NCI-H69 (cell line): ENCODE measurements at places on chromosomes 6 and 20.

- peak; percentile 76 for DNase-seq
Observed at GRCh38 chr6:143601504-143601903, 76.3 kb upstream of the PHACTR2 start.

DNA sequence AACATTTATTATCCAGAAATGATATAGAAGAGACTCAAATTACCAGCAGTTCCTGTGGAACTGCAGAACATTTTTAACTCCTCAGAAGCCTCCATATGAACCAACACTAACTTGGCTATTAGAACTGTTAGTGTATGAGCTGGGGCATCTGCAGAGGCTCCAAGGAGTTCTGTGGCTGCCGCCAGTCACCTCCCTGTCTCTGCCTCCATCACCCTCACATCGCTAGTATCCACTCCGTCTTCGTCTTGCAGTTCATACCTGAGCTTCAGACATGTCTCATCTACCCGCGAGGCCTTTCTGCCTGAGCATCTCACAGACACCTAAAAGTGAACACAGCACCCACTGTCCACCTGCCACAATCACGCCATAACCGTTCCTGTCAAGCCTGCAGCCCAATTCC is 89.5 kb upstream of the CST7 start:
- no peak for DNase-seq

GRCh38 chr6:111423055-111423633 is 59.9 kb downstream of the REV3L start:
- DNase-seq = no peak

DNA sequence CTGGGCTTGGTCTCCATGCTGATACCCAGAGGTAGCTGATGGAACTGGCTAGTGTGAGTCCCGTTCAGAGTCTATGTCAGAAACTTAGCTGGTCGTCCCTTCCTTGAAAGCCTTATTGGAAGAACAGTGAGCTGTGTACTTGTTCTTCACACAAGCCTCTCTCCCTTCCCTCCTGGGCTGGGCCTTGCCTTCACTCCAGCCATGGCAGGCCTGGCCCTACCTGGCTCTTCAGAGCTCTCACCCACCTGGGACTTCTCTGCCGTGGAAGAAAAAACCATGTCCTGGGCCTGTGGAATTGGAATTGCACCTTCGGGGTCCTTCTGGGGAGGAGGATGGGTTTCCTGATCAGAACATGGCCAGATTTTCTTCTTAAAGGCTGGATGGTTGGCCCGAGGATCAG is 20.3 kb upstream of the ZNF831 start:
- DNase-seq = no peak

DNA sequence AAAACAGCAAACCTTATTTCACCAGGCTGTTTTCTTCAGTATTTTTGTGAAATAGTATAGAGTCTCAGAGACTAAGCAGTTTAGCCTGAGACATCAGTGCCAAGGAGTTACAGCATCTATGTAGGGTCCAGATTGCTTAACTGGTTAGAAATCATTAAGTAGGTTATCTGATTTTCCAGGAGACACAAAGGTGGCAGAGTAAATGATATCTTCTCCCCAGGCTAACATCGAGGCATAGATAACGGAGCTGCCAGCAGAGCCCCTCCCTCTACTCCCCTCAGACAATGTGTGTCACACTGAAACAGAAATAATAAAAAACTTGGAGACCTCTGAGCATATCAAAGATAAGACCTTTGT is 473.0 kb upstream of the CITED2 start:
- DNase-seq = peak; percentile 31

DNA sequence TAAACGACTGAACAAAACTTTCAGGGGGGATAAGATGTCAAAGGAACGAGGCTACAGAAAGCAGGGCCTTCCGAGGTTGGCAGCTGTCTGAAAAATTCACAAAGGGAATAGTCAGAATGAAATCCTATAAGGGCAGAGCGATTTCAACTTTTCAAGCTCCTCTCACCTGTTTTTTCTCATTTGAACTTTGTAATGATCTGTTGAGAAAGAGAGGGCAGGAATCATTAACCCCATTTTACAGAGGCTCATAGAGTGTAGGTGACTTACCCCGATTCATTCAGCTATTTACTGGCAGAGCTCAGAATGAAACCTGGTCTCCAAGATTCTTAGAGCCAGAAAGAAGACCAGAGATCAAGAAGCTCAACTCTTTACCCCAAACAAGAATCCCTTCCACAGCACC is 266.1 kb upstream of the ARID1B start:
- no peak for DNase-seq

- DNase-seq = no peak
Observed at GRCh38 chr6:168941036-168941435, 312.6 kb downstream of the THBS2 start.

GRCh38 chr6:52566853-52567279 is 10.0 kb downstream of the TRAM2 start:
- no peak for DNase-seq

DNA sequence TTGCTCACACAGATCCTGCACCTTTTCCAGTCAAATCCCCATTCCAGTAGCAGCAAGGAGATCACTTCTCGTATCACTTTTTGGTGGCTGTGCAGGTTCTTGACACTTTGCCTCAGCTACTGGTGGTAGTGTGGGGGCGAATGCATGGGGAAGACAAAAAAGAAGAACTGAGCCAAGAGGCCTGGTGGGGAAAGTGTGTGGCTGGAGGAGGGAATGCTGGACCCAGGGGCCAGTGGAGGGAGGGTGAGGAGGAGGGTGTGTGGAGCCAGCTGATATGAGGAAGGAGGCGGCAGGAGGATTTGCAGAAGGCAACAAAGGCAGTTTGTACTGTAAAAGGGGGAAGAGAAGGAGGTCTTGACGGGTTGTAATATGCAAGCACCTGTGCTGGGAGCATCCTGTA is 15.7 kb upstream of the HLA-C start:
- no peak for DNase-seq

- peak; percentile 79 for DNase-seq
Observed at GRCh38 chr6:35240838-35241801, 18.4 kb upstream of the ZNF76 start.

GRCh38 chr6:7687145-7688111 is 38.5 kb upstream of the BMP6 start:
- peak; percentile 16 for DNase-seq

DNA sequence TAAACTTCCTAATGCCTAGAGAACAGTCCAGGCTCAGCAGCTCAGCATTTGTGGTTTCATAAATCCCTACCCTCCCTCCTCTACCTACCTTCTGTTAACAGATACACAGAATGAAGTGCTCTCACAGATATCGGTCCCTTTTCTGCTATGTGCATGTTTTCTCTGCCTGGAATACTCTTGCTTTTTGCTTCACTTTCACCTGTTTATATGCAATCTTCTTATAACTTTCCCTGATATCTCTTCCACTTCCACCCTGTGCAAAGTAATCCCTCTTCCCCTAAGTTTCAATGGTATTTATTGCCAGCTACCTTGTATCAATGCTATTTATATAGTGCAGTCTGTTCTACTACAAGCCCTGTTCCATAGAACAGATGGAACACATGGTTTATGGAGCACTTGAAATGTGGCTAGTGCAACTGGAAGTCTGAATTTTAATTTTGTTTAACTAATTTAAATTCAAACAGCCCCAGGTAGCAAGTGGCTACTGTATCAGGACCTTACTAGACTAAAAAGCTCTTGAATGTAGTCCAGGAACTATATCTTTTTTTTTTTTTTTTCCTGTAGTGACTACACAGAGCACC is 3.1 kb upstream of the TAB2 start:
- DNase-seq = no peak

DNA sequence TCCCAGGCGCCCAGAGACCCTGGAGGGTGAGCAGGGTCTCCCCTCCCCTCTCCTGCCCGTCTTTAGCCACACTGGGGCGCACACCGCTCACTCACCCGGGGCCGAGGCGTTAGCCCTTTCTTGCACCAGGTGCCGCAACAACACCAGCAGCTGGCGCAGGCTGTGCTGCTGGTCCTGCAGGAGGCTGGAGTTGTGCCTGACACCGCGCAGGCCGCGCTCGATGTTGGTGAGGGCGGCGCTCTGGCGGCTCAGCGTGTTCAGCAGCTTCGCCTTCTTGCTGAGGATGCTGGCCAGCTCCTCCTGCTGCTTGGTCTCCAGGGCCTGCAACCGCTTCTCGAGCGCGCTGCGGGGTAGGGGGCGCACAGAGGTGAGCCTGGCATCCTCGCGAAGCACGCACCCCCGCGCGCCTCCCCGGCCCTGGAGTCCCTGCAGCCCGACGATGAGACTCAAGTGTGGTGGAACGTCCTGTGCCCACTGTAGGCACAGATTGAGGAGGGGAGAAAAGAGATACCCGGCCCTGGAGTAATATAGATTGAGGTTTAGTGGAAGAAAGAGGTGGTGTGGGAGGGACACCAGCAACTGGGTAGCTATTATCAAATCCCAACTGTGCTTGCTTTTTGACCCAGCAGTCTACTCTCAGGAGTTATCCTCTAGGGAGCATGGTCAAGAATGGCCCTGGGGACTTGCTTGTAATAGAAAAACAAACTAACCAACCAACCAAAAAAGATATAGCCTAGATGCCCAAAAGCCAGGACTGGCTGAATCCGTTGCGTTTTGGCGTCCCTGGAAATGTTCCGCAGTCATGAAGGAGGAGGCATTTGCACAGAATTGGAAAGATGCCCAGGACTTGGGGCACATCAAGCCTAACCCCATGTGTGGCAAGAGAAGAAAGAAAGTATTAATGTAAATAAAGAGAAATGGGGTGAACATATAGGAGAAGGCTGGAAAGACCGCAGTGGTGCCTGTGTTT is 30.9 kb downstream of the ANGPT4 start:
- DNase-seq = peak; percentile 71

DNA sequence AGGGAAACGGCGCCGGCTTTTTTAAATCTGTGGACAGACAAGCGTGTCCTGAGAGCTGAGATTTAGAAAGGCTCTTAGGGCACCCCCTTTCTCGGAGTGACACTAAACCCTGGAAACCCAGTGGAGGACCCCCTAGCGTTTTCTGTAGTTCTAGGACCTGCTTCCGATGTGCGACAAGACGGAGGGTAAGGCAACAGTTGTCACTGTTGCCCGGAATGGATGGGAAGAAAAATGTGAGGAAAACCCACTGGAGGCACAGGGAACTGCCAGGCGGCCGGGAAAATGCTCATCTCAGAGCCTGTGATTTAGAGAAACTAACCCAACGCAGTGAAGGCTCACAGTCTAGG is 551 bp upstream of the ATP5F1E start:
- DNase-seq = peak; percentile 92

DNA sequence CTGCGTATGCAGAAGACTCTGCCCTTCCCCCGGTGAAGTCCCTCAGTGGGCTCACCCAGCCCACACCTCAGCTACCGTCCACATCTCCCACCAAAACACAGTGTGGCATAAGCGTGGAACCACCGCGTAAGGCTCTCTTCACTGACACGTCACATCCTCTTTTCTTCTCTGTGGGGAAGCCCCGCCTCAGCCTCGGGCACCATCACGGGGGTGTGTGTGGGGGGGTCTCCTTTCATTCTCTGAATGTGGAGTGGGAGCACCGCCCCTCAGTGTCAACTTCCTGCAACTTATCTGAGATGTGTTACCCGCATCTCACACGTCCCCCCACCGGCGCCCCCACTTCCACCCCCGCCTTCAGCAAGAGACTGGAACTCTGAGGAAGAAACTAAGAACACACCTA is 388.4 kb upstream of the JARID2 start:
- no peak for DNase-seq

GRCh38 chr20:63071541-63072181 is 64.9 kb upstream of the BHLHE23 start:
- peak; percentile 42 for DNase-seq

- peak; percentile 86 for DNase-seq
Observed at GRCh38 chr6:21523652-21524051, 69.9 kb upstream of the SOX4 start.

GRCh38 chr6:33380272-33380981 is 11.2 kb upstream of the KIFC1 start:
- no peak for DNase-seq

DNA sequence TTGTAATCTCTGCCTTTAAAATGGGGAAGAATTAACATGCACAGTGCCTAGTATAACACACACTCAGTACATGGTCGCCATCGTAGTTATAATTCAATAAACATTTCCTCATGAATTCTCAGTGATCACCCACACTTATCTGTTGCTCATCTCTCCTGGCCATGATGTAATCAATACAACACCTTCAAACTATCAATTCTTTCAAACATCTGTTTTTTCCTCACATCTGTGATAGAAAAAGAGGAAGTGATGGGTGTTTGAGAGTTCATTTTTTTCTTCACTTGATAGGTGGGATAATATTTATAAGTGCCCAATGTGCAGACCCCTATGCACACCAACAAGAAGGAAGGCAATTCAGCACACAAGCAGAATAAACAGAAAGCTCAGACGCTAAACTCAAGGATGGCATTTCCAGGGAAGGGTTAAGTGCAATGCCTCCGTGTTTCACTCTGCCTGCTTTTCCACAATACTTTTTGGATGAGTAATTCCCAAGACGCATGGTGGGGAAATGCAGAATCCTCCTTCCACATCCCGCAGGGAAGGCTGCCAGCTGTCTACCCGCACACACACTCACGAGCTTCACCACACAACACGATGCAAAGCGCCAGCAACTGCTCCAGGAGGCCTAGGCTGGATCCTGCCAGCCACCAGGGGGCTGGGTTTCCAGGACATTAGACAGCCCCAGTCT is 100.3 kb downstream of the GMPR start:
- DNase-seq = peak; percentile 89
